GM03348 (cell line): ENCODE measurements at places on chromosomes 3 and 15.

GRCh38 chr15:43879386-43880355 is 52.9 kb downstream of the WDR76 start:
- no peak for DNase-seq

GRCh38 chr15:50186752-50187151 is 4.8 kb downstream of the SLC27A2 start:
- DNase-seq: no peak

DNA sequence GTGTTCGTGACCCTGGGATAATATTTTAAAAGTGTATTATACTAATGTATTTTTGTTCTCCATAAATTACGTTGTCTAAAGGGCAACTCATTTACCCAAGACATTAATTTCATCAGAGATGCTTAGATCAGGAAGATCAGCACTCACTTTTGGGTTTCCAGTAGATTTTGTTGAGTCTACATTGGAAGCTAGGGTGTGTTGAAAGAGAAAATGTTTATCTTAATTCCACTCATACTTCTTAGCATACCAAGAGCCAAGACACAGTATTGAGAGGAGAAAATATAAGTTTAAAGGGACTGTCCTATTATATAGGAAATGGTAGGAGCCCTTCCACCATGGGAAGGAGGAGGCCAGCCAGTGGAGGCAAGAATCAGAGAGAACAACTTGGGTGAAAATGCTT is 412.9 kb upstream of the RGMA start:
- DNase-seq: no peak

DNA sequence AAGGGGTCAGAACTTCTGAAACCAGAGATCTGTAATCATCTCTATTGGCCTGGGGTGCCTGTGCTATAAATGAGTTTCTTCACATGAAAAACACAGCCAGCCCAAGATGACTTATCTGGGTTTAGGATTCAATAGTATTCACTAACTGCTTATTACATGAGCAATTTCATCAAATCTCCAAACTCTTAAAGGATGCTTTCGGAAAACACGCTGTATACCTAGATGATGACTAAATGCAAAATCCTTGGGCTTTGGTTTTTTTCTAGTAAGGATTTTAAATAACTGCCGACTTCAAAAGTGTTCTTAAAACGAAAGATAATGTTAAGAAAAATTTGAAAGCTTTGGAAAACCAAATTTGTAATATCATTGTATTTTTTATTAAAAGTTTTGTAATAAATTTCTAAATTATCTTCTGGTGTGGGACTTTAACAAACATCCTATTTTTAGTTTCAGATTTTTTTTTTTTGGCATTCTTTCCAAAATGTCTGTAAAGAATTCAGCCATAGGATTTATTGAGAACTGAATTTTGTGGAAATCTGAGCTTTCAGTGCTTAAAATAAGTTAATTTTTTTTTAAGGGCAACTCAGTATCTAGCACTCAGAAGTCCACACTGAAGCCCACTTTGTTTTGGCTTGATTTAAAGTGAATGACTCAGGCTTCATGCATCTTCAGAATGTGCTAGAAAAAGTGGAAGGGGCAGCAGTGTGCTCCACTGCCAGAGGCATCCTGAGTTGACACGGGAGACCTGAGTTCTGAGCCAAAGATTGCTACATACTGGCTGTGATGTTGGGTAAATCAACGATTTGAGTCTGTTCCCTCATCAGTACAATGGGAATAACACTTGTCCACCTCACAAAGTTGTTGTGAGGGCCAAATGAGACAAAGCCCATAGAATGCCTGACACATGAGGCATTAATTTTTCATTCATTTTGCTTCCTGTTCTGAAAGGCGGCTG is 18.7 kb downstream of the TMEM43 start:
- DNase-seq: peak; percentile 84

GRCh38 chr3:13873818-13874217 is 6.1 kb downstream of the WNT7A start:
- DNase-seq: no peak

DNA sequence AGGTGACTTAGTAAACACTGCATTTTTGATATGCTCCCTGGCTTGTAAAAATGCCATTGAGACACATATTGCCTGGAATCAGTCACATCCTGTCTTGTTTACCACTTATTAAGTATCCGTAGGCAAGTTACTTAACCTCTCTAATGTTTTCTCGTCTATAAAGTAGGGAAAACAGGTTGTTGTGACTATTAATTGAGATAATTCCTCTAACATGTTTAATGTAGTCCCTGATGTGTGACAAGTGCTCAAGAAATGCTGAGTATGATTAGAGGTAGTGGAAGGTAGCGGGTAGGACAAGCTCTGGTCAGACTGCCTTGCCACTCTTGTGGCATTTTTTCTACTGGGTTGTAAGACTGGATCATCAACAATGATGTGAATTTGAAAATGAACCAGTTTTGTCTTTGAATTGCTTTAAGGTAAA is 54.1 kb downstream of the NFKBIZ start:
- DNase-seq: no peak

DNA sequence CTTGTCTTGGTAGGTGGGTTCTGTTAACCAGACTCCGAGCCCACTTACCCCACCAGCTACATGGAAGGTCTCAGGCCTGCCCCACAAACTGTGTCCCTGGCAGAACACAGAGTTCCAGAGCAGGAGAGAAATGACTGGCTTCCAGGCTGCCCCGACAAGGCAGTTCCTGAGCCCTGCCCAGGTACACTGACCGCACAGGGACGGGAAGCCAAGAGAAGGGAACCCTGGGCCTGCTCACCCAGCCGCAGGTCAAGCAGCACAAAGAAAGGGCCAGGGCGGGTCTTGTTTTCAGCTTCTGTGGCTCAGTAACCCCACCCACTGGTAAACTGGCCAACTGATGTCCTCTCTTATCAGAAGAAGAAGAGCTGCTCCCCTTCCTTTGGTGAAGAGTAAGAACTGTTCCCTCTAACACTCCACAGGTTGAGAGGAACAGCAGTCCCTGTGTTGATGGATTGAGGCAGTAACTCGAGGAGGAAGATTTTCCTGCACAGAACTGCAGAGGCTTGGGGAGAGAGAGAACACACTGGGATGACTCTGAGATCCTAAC is 68.4 kb downstream of the CRTC3 start:
- no peak for DNase-seq

DNA sequence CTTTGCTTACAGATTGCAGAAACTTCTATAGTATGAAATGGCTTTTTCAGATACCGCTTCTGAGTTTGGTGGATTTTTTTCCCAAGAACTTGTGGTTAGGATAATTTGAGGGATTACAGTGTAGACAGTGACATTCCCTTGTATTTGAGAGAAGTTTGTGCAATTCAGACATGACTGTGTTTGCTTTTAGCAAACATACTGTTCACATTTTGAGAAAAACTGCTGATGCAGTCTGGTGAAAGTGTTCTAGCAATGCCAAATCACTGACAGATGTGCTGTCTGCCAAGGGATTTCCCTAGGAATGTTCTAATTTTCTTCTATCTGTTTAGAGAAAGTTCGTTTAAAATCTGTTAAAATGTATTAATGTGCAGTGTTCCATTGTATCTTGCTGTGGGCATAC is 652.6 kb downstream of the FHIT start:
- peak; percentile 20 for DNase-seq

- no peak for DNase-seq
These were observed 34.8 kb downstream of the MCCC1 start for GRCh38 chr3:183064475-183064874.

- no peak for DNase-seq
These were observed 62.7 kb upstream of the ICE2 start for GRCh38 chr15:60541481-60542299.

DNA sequence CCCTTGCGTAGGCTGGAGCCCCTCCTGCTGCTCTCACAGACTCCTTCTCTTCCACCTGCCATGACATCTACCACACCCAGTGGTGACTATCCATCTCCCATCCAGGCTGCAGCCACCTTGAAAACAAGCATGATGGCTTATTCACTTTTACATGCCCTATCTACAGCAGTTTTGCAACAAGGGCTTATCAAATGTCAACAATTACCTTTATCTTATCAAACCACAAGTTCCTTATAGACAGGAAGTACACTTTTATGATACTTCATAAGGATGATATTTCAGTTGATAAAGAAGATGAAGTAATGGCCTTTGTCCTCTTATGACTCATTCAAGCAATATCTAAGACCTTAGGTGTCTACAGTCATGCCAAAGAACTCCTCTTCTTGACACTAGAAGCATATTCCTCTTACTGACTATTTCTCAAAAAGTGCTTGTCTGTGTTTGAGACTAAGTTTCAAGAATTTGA is 125.3 kb upstream of the SPRED1 start:
- DNase-seq: no peak

DNA sequence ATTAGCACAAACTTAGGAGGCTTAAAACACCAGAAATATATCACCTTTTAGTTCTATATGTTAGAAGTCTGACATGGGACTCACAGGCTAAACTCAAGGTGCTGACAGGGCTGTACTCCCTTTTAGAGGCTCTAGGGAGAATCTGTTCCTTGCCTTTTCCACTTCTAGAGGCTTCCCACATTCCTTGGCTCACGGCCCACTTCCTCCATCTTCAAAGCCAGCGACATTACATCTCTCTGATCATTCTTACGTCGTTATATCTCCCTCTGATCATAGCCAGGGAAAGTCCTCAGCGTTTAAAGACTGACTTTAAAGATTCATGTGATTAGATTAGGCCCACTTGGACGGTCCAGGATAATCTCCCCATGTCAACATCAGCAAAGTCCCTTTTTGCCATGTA is 166.3 kb downstream of the GREM1 start:
- no peak for DNase-seq

DNA sequence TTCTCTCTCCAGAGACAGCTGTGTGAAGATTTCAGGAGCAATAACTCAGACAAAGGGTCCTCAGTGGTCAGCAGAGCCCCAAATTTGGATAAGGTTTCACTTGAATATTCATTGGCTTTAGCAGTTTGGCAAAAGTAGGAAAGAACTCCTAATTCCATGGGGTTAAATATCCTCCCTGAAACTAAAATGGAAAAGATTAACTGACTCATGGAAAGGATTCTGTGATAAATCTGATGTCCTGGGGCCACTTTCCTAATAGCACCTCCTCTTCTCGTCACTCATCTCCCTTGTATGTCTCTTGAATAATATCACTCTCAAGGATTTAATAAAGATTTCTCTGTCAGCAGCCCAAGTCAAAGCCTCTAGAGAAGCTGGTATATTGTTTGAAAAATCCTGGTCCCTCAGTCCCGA is 33.3 kb upstream of the TBC1D23 start:
- DNase-seq: no peak

DNA sequence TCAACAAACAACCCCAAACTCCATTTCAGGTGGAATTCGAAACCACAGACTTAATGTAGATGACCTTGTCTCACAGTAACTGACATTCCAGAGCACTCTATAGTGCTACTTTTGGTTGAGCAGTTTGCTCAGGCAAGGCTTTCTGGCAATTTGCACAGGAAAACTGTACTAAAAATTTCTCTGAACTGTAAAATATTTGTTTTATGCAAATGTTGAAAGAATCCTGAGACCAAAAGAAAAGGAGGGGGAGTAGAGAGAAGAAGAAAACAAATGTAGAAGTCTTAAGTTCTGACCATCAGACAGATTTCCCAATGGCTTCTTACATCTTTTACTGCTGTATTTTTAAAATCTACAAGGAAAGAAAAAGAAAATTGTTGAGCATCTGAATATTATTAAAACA is 53.5 kb downstream of the DTWD1 start:
- DNase-seq: peak; percentile 15

- no peak for DNase-seq
These were observed 84.5 kb upstream of the C3orf80 start for GRCh38 chr3:160140756-160141155.

- peak; percentile 66 for DNase-seq
These were observed 28.3 kb downstream of the IDH3A start for GRCh38 chr15:78177447-78177873.

- DNase-seq: no peak
These were observed 1.0 kb downstream of the PIGZ start for GRCh38 chr3:196967412-196968232.

- DNase-seq: no peak
These were observed 179.3 kb downstream of the FNDC3B start for GRCh38 chr3:172218350-172219323.

- DNase-seq: peak; percentile 33
These were observed 843 bp downstream of the CHRNA5 start for GRCh38 chr15:78565951-78566774.

- peak; percentile 52 for DNase-seq
These were observed 154.2 kb upstream of the TNIK start for GRCh38 chr3:171614318-171614921.

DNA sequence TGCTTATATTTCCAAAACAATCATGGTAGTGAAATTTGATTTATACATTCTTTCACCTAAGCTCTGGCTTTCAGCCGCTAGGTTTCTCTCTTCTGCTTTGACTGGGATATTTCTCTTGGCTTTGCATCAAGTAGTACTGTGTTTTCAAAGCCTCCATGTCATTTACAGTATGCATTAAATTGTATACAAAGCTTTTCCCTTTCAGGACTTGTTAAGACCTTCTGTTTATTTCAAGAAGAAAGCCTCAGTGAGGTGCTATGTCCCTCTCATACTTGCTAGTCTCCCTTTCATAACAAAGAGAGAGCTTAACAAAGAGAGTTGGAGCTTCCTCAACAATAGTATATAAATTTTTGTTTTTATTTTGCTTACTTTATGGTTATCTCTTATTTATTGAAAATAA is 84.2 kb upstream of the SLC25A26 start:
- DNase-seq: no peak

DNA sequence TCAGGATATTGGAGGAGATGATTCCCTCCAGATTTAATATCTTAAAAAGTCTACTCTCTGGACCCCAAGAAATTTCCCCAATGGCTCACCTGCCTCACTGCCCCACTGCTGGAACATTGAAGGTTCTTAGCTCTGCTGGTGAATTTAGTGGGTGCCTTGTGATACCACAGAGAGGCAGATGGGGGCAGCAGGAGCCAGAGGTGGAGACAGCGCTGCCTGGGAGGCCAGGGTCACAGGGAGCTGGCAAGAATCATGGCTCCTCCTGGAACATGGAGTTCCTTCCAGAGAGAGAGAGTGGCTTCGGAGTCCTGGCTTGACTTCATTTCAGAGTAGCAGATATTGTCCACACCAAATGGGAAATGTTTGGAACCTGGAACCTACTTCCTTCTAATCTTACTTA is 263.5 kb upstream of the CFAP20DC start:
- peak; percentile 47 for DNase-seq

DNA sequence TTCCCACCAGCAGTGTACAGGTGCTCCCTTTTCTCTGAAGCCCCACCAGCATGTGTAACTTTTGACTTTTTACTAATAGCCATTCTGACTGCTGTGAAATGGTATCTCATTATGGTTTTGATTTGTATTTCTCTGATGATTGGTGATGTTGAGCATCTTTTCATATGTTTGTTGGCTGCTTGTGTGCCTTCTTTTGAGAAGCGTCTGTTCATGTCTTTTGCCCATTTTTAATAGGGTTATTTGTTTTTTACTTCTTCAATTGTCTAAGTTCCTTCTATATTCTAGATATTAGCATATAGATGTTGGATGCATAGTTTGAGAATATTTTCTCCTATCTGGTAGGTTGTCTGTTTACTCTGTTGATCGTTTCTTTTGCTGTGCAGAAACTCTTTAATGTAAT is 14.6 kb downstream of the ACTC1 start:
- DNase-seq: no peak

GRCh38 chr3:64974401-64974800 is 286.6 kb upstream of the ADAMTS9 start:
- DNase-seq: no peak
